ENCODE measurements at places on chromosomes 2 and 18.

DNA sequence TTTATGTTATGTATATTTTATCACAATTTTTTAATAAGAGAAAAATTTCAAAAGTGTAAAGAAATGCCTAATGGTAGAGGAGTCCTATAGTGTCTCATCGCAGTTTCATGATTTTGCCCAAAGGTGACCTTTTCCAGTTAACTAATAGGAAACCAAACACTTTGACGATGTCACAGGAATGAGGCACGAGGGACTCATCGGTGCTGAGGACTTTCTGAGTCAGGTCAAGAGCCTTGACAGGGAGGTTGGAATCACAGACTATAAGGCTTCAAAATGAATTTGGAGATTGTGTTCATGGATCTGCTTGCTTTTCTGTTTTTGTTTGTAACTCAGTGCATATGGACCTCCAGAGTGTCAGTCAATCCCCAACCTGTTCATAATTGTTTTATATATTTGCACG lies 15.1 kb upstream of the RTTN start:
- no peak for DNase-seq

DNA sequence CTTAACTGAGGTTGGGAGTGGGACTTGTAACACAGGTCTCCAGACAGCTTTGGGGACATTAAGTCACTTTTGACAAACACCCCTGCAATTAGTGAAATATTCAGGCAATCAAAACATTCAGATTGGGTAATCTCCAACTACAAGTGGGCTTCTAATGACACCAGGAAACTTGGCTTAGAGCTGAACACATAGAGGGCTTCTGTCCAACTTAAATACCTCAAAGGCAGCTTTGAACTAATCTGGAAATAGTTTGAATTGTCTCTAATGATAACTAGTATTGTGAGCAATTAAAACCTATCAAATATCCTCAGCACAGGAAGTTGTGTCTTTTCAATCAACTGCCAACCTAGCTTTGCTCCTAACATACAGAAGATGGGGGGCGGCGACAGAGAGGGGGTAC lies 5.1 kb upstream of the ASPRV1 start:
- DNase-seq = no peak

GRCh38 chr2:142907653-142908052 lies 30.2 kb downstream of the KYNU start:
- DNase-seq = no peak

GRCh38 chr2:207621501-207622039 lies 3.6 kb downstream of the METTL21A start:
- no peak for DNase-seq

- DNase-seq = no peak
Observed at GRCh38 chr2:103276869-103277268, 515.0 kb downstream of the TMEM182 start.

- no peak for DNase-seq
Observed at GRCh38 chr2:12052796-12053195, 306.4 kb downstream of the LPIN1 start.

DNA sequence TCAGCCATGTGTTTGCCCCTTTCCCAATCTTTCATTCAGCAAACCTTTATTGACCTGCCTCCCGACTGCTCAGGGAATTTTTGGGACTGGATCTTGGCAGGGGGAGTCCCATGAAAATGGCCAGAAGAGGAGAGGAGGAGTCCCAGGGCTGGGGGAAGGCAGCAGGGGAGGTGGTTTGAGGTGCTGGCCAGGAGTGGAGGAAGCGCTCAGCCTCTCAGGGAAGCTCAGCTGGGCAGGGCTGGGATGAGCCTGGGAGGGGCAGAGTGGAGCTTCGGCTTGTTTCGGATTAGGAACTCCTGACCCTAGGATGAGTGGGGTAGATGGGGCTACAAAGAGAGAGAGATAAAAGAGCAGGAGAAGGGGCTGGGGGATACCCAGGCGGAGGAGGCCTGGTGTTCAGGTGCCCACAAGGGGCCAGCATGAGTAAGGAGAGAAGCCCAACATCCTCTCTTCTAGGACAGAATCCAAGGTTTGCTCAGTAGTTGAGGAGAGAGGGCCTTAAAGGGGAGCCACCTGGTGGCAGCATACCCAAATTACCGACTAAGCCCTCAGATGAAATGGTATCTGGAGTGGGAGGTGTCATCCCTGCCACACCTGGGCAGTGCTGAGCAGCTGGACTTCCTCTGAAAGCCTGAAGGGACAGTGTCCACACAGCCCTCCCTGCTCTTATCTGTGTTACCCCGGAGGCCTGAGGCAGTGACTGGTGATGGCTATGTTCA lies 91.1 kb downstream of the INHBB start:
- no peak for DNase-seq

DNA sequence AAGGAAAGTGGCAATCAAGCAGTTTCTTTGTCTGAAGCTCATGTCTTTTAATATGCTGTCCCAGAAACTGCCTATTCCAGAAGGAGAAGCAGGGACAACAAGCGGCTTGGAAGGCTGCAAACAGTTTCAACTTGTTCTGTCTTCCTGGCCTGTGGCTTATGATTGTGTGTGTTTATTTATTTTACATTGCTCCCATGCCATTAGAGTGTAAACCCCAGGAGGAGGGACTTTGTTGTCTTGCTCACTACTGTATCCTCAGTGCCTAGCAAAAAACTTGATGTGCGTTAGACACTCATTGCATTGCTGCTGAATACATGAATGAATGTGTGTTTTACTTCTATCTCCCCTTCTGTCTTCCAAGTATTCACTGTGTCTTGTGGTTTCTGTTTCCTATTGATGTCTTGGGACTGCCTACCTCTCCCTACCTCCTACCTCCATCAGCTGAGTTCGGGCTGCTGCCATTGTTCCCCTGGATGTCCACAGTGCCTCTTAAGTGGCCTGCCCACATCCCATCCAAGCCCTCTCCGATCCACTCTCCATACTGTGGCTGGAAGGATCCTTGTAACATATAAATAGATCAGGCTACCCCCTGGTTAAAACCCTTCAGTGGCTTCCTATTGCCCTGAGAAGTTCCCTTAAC lies 261.4 kb downstream of the DYSF start:
- DNase-seq = no peak

- no peak for DNase-seq
Observed at GRCh38 chr2:177193240-177193639, 19.4 kb upstream of the HNRNPA3 start.

GRCh38 chr2:211846714-211847113 lies 691.9 kb downstream of the ERBB4 start:
- DNase-seq = no peak

- DNase-seq = no peak
Observed at GRCh38 chr2:3598197-3598910, 3.4 kb downstream of the COLEC11 start.

GRCh38 chr2:231780123-231780908 lies 766 bp downstream of the PDE6D start:
- no peak for DNase-seq

DNA sequence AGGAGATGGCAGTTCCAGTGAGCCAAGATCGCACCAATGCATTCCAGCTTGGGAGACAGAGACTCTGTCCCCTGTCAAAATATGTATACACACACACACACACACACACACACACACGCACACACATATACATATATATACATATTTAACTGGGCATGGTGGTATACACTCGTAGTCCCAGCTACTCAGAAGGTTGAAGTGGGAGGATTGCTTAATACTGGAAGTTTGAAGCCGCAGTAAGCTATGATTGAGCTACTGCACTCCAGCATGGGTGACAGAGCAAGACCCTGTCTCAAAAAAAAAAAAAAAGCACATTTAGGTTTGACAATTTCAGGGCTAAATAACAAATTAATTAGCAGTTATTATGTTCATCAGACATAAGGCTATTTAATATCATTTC lies 36.0 kb upstream of the ATIC start:
- DNase-seq = no peak

DNA sequence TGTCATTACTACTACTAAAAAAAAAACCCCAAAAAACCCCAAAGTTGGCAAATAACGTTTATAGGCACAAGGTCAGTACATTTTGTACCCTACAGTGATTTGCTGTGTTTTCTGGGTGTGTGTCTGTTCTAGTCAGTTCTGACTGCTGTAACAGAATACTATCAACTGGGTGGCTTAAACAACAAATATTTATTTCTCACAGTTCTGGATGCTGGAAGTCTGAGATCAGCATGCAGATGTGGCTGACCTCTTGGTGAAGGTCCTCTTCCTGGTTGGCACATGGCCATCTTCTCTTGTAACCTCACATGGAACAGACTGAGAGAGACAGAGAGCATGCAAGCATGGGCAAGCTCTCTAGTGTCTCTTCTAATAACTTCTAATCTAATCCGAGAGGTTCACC lies 103.1 kb downstream of the CERS6 start:
- DNase-seq = no peak
